Kidney epithelial cell (primary cell): ENCODE measurements at places on chromosomes 13 and 19. TPM values are rescaled to one million over a fixed set of nuclear protein-coding genes. Genes with fewer than 3 reads are reported as not detected.
A peak's percentile ranks its signal among the peaks of the same experiment; 100 is the strongest.

- no peak for DNase-seq
Measured at GRCh38 chr13:114029866-114030625, 56.2 kb upstream of the C13orf46 start.

- no peak for DNase-seq
Measured at GRCh38 chr13:32300920-32301319, 14.2 kb downstream of the ZAR1L start.

The C13orf42 gene
- total RNA-seq, result not detected in 2 replicates

DNA sequence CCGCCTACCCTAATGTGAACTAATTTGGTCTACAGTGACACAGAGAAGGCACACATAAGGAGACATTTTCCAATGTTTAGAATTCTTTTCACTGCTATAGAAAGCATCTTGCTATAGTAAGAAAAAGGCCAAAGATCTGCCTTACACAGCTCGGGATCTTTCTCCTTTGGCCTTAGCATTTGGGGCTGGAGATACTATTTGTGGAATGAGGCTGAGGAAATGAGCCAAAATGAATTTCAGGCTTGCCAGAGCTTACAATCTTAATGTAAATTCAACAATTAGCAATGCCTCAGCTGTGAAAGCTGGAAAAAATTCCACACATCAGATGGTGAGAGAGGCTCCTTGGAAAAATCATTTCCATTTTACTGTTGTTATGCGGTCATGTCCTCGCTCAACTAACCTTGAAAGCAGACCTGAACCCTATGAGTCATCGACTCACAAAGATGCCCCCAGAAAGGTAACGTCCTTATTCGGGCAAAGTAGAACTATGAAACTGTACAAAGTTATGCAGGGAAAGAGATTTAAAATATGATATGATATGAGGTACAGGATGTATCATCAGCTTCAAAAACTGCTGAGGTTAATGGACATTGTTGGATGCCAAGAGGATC lies 324.5 kb upstream of the NBEA start:
- peak; percentile 18 for DNase-seq

The RGL3 gene
- 10.2 and 18.1 TPM in 2 replicates for total RNA-seq

The ZNF823 gene
- 4.0 and 6.0 TPM in 2 replicates for total RNA-seq

DNA sequence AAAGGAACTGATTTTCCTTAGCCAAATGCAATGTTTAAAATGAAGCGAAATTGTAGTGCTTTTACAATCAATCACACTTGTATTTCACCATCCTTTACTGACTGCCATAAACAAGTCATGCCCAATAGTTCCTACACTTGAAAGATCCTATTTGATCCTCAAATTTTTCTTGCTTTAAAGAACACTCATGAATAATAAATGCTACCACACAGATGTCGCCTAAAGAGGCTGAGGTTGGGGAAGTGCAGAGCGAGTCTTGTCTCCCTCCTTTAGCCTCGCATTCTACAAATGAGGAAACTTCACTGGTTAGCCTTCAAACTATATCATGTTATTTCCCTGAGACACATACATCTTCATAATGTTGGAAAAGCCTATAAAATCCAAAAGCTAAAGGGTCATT lies 18.7 kb upstream of the AMER2 start:
- DNase-seq, result no peak

DNA sequence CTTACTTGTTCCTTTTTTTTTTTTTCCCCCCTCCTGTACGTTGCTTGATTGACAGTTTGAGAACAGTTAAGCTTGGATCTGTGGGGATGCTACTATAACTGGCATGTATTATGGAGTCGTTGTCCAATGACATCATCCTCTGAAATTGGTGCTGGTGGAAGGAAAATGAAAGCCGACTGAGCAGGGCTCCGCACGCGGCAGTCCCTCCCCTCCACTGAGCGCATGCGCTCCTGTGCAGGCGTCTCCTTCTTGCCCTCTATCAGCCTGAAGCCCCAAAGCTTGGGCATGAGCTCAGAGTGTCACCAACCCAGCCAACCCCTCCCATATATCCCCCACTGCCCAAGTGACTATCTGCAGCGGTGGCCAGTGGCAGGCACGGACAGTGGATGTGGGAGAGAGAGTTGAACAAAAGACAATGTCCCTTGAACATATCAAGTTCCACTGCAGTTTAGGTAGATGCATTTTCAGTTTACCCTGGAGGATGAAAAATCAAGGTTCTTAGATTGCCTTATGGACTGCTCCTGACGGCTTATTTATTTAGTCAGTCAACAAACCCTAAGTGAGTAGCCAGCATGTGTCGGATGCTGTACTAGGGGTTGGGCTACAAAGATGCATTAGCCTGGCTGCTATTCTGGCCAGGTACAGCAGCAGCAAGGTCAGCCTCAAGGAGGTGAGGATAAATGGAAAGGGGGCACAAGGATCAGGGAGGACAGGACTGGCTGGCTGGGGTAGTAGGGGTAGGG lies 20.8 kb downstream of the MBNL2 start:
- no peak for DNase-seq

The CEACAM16 gene
- not detected in 2 replicates for total RNA-seq

GRCh38 chr19:18144361-18144760 lies 8.6 kb upstream of the PIK3R2 start:
- no peak for DNase-seq

GRCh38 chr19:58279042-58279924 lies 528 bp downstream of the ZNF8 start:
- no peak for DNase-seq

DNA sequence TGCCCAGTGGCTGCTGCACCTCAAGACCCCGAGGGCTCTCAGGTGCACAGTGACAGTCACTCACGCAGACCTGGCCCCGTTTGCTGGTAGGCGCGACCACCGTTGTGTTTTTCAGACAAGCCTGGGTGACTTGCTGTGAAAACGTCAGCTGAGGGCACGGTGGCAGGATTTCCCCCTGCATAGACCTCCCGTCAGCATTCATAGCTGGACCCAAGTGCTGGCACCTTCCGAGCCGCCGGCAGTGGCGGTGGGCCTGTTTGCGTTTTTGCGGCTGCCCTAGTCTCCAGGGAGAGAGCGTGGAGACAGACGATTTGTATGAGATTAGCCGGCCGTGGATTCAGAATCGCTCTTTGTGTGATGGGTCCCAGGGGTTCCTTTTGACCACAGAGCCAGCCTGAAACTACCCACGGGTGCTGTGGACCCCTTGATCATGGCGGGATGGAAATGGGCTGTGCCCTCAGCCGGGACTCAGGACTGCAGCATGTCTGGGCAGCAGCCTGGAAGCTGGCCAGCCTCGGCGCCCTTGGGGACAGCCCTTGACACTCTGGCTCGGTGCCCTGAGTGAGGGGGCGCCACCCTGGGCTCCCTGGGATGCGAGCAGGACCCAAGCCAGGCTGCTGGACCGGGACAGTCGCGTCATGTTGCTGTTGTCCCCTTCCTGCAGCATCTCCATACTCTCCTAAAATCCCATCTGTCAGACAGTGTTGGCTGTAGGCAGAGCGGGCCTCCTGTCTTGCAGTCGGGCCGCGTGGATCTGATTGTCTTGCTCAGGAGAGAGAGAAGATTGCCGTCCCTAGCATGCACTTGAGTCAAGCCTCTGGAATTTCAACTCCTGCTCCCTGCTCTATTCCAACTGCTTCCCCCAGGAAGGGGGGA lies 8.6 kb downstream of the KDM4B start:
- DNase-seq, result peak; percentile 51

DNA sequence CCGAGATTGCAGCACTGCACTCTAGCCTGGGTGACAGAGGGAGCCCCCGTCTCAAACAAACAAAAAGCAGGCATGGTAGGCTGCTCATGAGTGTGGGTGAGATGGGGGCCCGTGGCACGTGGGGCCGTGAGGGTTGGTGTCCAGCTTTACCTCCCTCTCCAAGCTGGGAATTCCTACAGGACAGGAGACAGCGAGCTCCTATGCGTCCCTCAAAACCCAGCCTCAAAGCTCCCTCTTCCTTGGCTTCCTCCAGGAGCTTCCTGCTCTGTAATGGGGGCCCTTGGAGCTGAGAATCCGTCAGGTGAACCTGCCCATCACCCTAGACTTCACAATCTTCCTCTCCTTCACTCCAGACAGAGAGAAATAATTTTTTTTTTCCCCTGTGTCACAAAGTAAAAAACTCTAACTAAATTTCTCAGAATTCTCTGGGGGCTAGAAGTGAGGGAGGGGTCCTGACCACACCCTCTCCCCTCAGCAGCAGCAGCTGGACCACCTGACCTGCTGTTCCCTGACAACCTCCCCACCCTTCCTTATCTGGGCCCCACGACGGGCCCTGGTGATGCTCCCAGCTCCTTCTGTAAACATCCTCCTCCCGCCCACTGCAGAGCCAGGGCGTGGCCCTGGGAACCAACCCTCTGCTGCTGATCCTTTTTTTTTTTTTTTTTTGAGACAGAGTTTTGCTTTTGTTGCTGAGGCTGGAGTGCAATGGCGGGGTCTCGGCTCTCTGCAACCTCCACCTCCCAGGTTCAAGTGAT lies 22.1 kb upstream of the WDR18 start:
- DNase-seq, result no peak

DNA sequence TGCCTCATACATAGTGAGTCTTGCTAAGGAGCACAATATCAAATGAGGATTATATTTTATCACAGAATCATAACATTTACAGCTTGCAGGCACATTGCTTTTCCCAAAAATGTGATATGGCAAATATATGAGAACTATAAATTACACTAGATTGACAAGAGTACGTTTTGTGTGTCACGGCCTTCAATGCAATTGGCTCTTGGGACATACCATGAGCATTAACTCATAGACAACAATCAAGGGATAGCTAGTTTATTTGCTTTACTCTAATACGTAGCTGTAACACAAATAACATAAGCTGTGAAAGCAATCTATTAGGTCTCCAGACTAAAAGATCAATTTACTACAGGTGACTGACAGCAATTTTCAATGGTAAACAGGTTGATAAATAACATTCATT lies 17.8 kb downstream of the LHFPL6 start:
- no peak for DNase-seq

The HMGB1 gene
- total RNA-seq, result 346 and 448 TPM in 2 replicates

DNA sequence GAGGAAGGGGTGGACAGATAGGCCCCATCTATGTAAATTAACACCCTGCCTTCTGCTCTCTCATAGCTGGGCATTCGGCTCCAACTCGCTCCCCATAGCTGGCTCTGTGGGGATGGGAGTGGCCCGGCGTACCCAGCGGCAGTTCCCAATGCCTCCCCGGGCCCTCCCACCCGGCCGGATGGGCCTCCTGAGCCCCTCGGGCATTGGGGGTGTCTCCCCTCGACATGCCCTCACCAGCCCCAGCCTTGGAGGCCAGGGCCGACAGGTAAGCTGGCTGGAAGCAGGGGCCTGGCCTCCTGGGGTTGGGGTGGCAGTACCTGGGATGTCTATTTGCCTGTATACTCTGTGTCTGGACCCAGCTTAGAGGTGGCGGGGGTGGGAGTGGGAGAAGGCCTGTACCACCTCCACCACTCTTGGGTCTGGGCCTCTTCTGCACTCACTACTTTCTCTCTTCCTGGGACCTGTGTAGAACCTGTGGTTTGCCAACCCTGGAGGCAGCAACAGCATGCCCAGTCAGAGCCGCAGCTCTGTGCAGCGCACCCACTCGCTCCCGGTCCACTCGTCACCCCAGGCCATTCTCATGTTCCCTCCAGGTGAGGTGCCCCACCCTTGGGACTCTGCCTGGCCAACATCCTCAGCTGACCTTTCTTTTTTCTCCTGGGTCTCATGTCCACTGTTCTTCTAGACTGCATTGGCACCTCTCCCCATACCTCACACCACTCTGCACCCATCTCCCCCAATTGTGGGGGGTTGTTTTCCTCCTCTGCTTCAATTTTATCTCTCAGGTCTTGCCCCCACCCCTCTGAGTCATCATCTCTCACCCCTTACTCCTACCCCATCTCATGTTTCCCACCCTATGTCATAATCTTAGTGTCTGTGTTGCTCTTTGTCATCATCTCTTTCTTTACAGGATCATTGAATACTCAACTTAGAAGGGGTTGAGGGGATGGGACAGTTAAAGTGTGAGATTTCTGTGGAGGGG lies 10.1 kb downstream of the PAF1 start:
- DNase-seq, result no peak

The SERPINE3 gene
- not detected in 2 replicates for total RNA-seq

DNA sequence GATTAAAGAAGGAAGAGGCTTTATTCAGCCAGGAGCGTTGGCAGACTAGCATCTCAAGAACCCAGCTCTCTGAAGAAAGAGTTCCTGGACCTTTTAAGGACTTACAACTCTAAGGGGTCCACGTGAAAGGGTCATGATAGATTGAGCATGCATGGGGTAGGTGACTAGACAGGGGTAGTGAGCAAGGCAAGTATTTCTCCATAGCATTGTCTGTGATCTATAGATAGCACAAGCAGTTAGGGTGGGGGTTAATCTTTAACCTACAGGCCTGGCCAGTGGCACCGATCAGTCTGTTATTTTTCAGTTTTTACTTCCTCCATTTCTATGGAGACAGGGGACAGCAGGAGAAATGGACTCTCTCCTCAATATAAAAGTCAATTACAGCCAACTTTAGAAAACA lies 983.7 kb downstream of the SLITRK1 start:
- no peak for DNase-seq

The ADAMTS10 gene
- 5.0 and 10.1 TPM in 2 replicates for total RNA-seq

The PRODH2 gene
- not detected in 2 replicates for total RNA-seq

DNA sequence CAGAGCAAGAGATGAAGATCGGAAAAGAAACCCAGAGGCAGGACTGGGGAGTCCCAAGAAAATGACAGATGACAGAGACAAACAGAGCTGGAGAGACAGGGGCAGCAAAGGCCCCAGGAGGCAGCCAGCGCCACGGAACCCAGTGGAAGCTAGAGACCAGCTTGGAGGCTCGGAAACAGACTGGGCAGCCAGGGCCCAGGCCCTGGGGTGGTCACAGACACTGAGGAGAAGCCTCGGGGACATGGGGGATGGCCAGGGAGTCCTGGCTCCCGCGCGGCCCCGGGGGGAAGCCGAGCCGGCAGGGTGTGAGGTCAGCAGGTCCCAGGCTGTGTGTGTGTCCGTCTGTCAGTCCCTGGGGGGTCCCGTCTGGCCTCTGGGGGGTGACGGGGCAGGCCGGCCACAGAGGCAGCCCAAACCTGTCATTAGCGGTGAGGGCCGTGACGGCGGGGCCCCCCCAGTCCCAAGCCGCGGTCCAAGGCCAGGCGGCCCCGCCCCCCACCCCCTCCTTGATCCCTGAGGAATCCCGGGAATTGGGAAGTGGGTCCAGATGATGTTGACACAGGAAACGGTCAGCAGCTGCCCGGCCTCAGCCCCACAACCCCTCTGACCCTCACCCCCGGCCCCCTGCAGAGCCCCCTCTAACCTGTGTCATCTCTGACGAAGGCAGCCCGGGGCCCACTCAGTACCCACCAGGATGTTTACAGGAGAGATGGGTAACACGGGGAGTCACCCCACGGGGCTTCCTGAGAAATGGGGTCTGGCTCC lies 2.5 kb upstream of the TMEM190 start:
- DNase-seq, result no peak

The SLC35E1 gene
- 60.9 and 62.8 TPM in 2 replicates for total RNA-seq

DNA sequence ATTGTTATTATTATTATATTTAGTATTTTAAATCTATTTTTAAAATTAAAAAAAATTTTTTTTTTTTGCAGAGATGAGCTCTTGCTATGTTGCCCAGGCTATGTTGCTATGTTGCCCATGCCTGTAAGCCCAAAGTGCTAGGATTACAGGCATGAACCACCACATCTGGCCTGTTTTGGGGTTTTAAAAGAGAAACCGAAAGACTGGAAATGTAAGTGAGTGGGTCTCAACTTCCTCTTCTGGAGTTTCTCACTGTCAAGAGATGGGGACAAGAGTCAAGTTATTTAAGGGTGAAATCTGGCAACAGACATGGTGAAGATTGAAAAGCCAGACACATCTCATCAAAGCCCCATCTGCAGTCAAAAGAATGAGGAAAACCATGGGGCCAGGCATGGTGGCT lies 4.2 kb upstream of the OR7G3 start:
- no peak for DNase-seq
